T-cell (primary cell): ENCODE measurements at places on chromosomes 6 and 20.

GRCh38 chr6:154842833-154843232 lies 109.6 kb downstream of the SCAF8 start:
- no peak for DNase-seq

DNA sequence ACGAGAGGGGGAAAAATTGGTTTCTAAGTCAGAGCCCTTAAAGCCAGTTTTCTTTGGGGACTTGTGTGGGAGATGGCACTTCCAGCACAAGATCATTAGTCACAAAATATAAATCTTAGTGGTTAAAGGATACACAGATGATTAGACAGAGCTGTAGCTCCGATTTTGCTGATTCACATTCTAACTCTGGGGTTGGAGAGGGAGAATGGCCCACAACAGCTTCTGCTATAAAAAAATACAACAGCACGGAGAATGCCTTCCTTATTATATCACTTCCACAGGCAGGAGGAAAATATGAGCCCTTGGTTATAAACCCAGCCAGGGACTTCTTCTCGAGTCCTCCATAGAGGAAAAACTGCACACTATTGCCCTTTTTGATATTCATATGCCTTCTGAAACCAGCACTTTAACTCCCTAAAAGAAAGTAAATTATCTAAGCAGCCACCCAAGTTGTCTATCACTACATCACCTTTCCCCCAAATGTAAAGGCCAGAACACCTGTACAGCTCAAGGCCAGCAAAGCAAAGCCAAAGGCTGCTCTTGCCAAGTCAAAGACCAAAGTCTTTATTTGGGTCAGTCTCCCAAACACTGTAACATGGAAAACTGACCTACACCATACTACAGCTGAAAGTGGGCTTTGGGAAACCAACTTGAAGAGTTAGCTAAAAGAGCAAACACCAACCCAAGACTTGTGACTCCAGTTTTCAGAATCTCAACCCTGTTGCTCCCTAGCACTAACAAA lies 10.4 kb downstream of the MRPL14 start:
- DNase-seq: no peak

DNA sequence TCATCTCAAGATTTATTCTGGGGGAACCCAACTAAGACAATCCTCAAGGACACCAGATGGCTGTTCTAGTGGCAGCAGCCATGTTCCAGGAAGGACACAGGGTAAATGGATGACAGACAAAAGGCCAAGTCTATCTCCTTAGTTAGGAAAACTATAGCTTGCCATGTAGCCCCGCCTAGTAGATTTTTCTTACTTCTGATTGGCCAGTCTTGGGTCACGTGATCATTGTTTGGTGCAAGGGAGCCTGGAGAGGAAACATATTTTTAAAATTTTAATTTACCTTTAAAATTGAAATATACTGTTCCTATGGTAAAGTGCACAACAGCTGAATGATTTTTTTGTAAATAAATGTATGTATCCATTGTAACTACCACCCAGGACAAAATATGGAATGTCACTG lies 4.4 kb upstream of the KCNS1 start:
- no peak for DNase-seq

DNA sequence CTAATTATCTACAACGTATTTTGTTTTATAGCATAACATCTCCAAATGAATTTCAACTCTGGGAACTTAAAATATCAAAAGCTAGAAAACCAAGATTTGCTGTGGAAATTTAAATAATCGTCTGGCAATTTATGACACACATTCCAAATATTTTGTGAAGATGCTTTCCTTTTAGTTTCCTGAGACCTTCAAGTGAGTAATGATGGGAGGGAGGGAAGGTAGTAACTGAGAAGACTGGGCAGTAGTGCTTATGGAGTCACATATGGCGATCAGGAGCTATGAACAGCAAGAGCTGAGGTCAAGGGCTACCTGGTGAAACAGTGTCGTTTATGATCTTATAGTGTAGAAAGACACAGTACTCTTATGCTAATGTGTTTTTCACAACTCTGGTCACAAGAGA lies 178.2 kb upstream of the THEMIS start:
- no peak for DNase-seq

GRCh38 chr6:128417698-128418097 lies 102.7 kb downstream of the PTPRK start:
- DNase-seq: no peak

- no peak for DNase-seq
Measured at GRCh38 chr6:140095532-140095931, 721.1 kb upstream of the CITED2 start.

GRCh38 chr20:17849901-17850683 lies 118.5 kb downstream of the SNX5 start:
- DNase-seq: no peak

DNA sequence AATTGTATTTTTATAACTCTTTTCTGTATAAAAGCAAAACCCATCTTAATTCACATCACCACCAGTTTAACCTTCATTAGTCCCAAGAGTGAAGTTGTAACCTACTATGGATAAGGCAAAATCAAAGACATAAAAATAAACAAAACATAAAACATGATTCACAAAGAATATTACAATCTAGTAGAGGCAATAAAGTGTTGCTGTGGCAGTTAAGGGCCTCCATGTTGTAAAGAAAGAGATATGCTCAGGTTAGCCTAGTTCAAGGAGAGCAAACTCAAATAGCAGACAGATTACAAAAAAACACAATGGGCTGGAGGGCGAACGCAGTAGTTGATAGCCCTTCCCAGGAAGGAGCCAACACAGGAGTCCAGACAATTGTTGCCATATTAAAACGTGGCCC lies 13.4 kb downstream of the LGSN start:
- DNase-seq: no peak

- DNase-seq: no peak
Measured at GRCh38 chr20:62466072-62466760, 9.6 kb downstream of the GATA5 start.

- DNase-seq: no peak
Measured at GRCh38 chr20:17395729-17396128, 135.4 kb downstream of the BFSP1 start.

GRCh38 chr6:142297996-142298753 lies 3.6 kb upstream of the ADGRG6 start:
- DNase-seq: no peak

GRCh38 chr6:41175084-41175483 lies 12.2 kb upstream of the TREM2 start:
- DNase-seq: no peak

- no peak for DNase-seq
Measured at GRCh38 chr20:3733119-3733995, 872 bp downstream of the HSPA12B start.

- DNase-seq: no peak
Measured at GRCh38 chr6:20892365-20892764, 358.1 kb downstream of the CDKAL1 start.

GRCh38 chr20:16517946-16518783 lies 55.1 kb downstream of the KIF16B start:
- DNase-seq: no peak

GRCh38 chr6:111709615-111710398 lies 104.1 kb upstream of the TRAF3IP2 start:
- peak; percentile 61 for DNase-seq

- no peak for DNase-seq
Measured at GRCh38 chr6:7891078-7891872, 19.3 kb downstream of the TXNDC5 start.

DNA sequence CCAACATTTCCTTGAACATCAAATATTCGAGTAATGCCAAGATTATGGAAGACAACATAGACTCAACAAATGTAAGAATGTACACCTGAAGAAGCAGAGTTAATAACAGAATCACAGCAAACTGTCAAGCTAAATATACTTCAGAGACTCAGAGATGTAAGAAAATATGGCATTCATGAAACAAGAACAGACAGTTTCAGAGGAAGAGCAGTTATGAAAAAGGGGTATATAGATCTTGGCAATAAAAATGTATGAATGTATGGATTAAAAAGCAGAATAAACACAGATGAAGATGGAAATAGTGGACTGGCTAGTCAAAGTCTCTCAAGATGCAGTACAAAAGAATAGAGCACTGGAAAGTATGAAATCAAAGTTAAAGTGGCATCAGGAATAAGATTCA lies 18.4 kb downstream of the RRAGD start:
- DNase-seq: no peak

- no peak for DNase-seq
Measured at GRCh38 chr6:139754898-139755775, 380.7 kb upstream of the CITED2 start.

DNA sequence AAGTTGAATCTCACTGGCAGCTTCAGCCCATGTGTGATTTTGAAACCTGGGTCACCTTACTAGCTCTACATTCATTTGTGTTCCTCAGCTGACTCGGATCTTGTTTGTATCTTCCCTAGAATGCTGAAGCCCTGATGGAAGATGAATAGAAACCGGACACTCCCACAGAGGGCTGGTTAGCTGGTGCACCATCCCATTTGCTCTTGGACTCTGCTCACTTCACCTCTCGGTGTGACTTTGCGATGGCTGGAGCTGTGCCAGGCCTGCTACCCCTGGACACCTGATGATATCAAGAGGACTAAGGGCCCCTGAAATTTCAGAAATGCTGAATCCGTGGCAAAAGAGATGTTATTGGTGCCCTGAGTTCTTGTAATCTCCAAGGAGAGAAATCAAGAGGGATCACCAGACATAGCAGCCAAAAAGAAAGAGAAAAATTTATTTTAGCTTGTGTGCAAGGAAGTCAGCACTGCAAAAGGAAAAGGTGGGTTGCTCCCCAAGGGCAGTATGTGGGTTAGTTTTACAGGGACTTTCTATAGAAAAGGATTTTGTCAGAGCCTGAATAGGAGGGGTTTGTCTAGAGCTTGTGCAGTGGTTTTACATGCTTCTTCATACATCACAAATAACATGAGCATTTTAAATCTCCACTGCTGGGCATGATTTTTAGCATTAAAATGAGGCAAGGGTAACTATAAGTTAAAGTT lies 426.3 kb upstream of the NOX3 start:
- DNase-seq: no peak

- no peak for DNase-seq
Measured at GRCh38 chr6:123016431-123017103, 20.5 kb downstream of the CLVS2 start.

DNA sequence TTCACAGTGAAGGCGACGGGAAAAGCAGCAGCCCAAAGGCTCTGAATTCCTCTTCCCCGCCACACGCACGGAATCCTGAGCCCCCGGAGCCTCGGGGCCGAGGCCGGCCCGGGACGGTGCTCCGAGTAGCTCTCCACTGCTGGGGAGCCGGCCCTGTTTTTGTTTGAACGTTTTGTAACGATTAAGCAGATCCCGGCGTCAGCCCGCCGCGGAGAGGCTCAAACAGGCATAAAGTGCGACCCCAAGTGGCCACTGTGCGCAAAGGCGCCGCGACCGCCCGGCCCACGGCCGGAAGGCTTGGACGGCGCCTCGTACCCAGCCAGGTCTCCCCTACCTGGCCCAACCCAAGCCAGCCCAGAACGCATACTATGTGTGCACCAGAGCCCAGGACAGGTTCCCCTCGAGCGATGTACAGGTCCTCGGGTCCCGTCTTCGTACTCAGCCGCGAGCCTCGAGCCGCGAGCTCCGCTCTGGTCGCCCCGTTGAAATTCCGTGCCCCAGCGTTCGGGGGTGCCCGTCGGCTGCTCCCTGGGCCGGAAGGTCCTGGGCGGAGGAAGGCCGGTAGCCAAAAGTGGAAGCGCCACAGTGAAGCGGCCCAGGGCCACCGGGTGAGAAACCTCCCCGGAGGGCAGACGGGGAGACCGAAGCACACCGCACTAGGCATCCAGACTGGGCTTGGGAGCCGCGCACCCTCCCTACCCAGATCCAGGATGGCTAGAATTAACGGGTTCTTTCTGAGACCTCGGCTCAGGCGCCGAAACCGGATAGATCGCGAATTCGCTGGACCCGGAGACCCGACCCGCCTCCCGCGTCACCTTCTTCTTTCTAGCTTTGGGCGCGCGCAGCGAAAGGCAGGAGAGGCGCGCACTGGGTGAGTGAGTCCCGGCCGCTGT lies 1.2 kb upstream of the MAFB start:
- DNase-seq: no peak

GRCh38 chr20:45647441-45648050 lies 16.5 kb upstream of the WFDC9 start:
- no peak for DNase-seq

GRCh38 chr6:108113557-108114519 lies 39.3 kb upstream of the OSTM1 start:
- DNase-seq: no peak

DNA sequence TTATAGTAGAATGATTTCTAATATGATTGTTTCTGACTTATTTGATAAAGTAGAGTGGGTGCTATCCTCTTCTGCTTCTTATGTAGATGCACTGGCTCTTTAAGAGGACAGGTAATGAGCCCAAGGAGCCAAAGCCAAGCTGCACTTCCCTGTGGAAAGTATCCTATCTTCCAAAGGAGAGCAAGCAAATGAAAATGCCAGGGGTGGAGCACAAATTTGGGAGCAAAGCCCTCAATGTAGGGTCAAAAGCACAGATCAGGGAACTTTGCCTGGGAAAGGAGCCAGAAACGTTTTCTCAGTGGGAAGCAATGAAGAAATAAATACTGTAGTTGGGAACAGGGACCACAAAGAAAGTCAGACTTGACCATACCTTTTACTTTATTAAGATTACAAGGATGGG lies 242.9 kb downstream of the SYNE1 start:
- DNase-seq: no peak

- no peak for DNase-seq
Measured at GRCh38 chr6:27394073-27394472, 5.5 kb downstream of the ZNF391 start.

GRCh38 chr6:108955329-108955949 lies 107.2 kb downstream of the ARMC2 start:
- DNase-seq: no peak

- no peak for DNase-seq
Measured at GRCh38 chr20:53346335-53346648, 247.3 kb downstream of the ZNF217 start.

DNA sequence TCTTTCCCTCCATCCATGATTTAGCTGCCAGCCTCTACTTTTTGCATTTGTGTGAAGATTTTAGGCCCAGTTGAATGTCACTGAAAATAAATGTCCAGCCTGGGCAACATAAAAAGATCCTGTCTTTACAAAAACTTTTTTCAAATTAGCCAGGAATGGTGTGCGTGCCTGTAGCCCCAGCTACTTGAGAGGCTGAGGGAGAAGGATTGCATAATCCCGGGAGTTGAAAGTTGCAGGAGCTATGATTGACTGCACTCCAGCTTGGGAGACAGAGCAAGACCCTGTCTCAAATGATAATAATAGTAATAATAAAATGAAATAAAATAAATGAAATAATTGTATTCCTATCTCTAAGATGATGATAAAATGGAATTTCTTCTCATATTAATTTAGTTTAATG lies 5.0 kb upstream of the GFOD1 start:
- no peak for DNase-seq

GRCh38 chr6:166989427-166990032 lies 9.7 kb upstream of the CEP43 start:
- no peak for DNase-seq

- DNase-seq: no peak
Measured at GRCh38 chr6:161557333-161558107, 283.7 kb upstream of the AGPAT4 start.

GRCh38 chr20:2006452-2007361 lies 12.8 kb upstream of the PDYN start:
- DNase-seq: no peak

GRCh38 chr6:108904741-108905140 lies 56.5 kb downstream of the ARMC2 start:
- no peak for DNase-seq

GRCh38 chr6:116429111-116429510 lies 32.1 kb upstream of the CALHM6 start:
- DNase-seq: no peak

GRCh38 chr6:125806813-125807212 lies 16.1 kb downstream of the NCOA7 start:
- DNase-seq: no peak
